Fibroblast of skin of left quadriceps (primary cell): ENCODE measurements at places on chromosomes 11 and 22.

DNA sequence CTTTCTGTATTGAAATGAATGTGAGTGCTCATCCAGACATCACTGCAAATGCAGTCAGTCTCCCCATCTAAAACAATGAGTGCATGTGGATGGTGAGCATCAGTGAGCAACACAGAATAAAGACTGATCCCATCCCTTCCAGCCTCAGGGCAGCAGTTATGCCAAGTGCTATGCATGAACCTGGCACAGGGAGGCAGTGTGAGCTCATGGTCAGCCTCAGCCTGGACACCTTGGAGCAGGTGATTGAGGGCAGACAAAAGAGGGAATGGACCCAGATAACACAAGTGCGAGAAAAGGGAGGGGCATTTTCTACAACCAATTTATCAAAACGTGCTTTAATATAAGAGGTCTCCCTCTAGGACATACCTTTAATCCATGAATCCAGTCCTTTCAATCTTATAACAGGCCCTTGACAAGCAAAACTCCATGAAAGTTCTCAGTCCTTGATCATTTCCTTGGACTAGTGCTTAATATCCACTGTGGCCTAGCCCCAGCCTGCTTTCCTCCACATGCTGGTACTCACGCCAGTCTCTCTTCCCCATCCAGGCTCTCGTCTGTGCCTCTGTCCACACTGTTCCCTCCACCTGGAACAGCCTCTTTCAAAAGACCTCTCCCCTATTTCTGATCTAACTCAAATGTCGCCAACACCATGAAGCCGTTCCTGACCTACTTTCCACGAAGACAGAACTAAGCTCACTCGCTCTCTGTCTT, 50.5 kb upstream of the LRRC55 start:
- no peak for DNase-seq

GRCh38 chr22:42596336-42596735, 18.3 kb downstream of the POLDIP3 start:
- no peak for DNase-seq

DNA sequence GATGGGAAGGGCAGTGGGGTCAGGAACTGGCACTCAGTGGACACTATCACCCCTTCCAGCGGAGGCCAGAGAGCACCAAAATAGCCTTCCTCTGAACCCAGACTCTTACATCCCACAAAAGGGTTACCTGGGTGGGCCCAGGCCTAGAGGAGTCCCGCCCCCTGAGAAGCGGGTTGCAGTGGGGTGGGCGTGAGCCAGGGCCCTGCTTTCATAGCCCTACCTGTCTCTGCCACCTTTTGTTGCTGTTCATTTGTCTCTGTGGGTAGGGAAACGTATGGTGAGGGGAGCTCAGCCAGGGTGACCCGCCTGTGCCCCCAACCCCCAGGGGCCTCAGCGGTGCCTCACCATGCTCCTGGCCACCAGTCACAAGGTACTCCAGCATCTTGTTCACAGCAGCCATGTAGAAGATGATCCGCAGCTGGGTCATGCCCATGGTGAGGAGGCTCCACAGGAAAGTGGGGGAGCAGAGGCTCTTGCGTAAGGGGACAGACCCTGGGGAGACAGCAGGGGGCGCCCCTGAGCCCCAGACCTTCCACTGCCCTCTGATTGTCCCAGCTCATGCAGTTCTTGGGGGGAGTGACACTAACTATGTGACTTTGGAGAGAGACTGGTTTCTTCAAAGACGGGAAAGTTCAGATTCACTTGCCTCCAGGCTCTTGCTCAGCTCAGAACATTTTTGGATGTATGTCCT, 24.0 kb downstream of the SLC43A1 start:
- DNase-seq = no peak

DNA sequence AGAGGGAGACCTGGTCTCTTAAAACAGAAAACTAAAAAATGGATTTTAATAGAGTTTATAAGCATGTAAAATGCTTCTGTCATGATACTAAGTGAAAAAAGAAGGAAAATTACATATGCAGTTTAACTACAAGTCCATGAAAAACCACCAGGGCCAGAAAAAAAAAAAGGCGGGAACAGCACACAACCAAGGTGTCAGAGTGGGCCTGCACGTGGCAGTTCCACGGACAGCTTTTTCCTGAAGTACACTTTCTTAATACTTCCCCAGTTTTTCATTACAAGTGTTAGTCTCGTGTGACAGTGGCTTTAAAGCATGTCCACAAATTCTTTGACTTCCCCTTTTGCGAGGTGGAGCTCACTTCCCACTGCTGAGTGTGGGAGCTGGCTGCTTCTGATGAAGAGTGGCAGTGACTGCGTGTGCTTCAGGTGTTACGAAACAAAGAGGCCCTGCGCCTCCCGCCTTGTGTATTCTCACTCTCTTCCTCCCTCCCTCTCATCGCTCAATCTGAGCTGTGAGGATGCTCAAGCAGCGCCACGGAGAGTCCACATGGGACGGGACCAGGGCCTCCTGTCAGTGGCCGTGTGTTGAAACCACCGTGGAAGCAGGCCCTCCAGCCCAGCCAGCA, 16.4 kb downstream of the PPM1F start:
- no peak for DNase-seq

GRCh38 chr11:111019451-111019850, 226.1 kb upstream of the POU2AF2 start:
- DNase-seq = no peak

DNA sequence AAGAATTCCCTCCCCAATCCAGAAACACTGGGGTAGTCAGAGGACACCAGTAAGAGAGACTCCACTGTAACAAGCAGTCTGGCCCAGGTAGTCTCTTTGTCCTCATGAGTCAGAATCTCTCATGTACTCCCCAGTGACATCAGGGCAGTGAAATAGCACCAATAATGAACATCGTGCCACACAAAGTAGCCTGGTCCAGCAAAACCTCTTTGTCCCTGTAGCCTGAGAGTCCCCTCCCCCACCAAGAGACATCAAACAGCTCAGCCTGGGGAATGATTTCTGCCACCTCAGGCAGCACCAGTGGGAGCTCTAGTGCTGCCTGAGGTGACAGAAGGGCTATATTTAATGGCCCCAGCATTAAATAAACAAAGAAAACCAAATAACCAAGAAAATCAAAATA, 88.1 kb downstream of the SBF2 start:
- DNase-seq = no peak

DNA sequence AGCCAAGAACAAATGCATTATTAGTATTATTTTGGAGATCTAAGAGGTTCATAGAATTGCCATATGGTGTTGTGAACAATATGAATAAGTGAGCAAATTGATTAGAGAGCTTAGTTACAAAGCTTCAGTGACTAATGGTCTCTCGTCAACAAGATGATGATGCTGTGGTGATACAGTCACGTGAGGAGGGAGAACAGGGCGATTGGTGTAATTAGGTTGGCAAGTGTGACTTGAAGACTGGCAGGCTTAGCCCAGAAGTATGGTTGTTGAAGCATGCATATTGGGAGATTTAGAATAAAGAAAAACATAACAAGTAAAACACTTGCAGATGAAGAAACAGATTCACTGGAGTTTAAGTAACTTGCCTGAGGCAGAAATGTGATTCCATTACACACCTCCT, 100.6 kb upstream of the SORL1-AS1 start:
- no peak for DNase-seq

DNA sequence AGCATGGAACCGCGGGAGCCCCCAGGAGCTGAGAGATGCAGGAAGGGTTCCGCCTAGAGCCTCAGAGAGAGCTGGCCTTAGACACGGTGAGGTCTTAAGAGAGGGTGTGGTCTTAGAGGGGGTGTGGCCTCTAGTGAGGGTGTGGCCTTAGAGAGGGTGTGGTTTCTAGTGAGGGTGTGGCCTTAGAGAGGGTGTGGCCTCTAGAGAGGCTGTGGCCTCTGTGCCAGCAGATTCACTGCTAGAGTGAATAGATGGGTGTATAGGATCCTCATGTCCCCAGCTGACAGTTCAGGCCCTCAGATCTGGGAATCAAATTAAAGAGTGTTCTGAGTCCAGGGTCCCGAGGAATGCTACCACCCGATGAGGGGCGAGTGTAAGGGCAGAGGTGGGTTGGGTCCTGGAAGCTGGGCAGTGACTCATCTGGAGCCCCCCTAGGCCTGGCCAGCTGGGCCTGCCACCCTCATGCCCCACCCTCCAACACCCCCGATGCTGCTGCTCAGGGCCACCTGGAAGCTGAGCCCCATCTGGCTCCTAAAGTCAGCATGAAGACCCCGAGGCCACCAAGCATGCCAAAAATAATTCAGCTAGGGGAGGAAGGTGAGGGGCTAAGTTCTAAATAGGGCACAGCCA, 49.5 kb downstream of the IGF2 start:
- no peak for DNase-seq

- DNase-seq = no peak
Measured at GRCh38 chr11:107988397-107989158, 20.1 kb upstream of the CUL5 start.

GRCh38 chr11:118180300-118180703, 3.9 kb upstream of the SCN2B start:
- DNase-seq = peak; percentile 44

DNA sequence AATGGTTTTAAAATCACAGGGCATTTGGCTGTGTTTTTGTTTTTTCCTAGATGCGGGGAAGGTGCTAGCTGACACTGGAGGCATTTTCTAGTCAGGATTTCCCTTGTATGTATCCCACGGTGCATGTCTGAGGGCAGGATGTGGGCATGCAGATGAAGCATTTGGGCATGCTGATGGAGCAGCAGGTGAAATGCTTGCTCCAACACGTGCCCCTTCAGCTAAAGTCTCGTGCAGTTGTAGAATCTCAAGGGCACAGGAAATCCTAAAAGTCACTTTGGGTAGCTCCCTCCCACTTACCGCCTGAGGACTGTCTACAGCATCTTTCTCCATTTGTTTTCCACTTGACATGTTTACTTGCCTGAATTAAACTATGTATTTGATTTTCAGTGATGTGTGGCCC, 429.4 kb upstream of the B3GAT1 start:
- no peak for DNase-seq

DNA sequence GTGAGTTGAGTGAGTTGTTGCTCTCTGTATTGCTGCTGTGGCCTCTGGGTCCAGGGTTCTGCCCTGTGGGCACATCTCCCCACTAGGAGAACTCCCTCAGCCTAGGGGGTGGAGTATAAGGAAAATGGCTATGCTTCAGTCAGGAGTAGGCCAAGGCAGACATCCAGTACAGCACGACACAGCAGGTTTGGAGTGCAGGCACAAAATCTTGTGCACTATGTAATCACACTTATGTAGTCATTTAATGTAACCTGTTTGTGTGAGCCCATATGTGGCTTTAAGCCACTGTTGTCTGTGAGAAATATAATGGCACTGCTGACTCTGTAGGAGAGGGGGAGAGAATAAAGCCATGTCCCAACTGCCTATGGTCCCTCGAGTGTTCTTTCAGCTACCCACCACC, 90.1 kb downstream of the CCDC83 start:
- no peak for DNase-seq

GRCh38 chr11:124717421-124717785, 22.3 kb upstream of the NRGN start:
- DNase-seq = no peak

GRCh38 chr11:65206441-65206841, 24.7 kb downstream of the CAPN1 start:
- DNase-seq = no peak

- no peak for DNase-seq
Measured at GRCh38 chr11:133718238-133718637, 127.1 kb downstream of the SPATA19 start.

DNA sequence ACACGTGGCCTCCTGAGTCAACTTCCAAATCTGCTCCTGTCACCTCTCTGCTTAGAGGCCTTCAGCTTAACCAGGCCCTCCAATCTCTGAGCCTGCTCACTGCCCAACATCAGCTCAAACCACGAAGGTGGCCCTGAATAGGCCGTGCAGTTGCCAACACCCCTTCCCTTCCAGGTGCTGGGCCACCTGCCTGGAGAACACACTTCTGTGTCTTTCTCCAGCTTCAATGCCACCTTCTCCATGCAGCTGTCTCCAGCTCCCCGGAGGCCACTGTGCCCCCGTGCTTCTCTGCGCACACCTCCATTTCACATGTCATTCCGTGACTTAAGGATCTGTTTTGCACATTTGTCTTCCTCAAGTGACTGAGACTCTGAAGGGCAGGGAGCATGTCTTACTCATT, 5.3 kb downstream of the RELA start:
- no peak for DNase-seq

GRCh38 chr11:27600656-27601055, 94.1 kb upstream of the LIN7C start:
- DNase-seq = no peak

GRCh38 chr22:23759566-23759965, 3.2 kb upstream of the C22orf15 start:
- DNase-seq = no peak

DNA sequence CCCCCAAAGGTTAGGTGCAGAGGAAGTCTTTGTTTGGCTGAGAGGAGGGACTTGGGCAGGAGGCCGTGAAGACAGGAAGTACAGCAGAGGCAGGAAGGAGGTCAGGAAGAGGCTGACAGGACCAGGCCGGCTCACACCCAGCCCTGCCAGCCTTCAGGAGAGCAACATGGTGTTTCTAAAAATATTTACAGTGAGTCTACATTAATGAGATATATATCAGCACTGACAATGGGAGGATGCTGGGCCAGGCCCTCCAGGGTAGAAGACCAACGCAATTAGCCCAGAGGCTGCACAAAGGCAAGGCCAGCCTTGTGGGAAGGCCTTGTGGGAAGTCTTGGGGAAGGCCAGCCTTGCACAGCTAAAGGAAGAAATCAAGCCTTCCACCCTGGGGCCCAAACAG, 7.9 kb upstream of the APLNR start:
- DNase-seq = no peak

- DNase-seq = no peak
Measured at GRCh38 chr11:11558826-11559225, 63.0 kb downstream of the GALNT18 start.
